Anterior cingulate cortex (tissue), 58 donors: ENCODE measurements at places on chromosomes 7 and 10.

GRCh38 chr10:110498982-110499795 lies 1.5 kb downstream of the DUSP5 start:
- DNase-seq, result no peak

GRCh38 chr7:91710881-91711280 lies 169.6 kb downstream of the MTERF1 start:
- no peak for DNase-seq

DNA sequence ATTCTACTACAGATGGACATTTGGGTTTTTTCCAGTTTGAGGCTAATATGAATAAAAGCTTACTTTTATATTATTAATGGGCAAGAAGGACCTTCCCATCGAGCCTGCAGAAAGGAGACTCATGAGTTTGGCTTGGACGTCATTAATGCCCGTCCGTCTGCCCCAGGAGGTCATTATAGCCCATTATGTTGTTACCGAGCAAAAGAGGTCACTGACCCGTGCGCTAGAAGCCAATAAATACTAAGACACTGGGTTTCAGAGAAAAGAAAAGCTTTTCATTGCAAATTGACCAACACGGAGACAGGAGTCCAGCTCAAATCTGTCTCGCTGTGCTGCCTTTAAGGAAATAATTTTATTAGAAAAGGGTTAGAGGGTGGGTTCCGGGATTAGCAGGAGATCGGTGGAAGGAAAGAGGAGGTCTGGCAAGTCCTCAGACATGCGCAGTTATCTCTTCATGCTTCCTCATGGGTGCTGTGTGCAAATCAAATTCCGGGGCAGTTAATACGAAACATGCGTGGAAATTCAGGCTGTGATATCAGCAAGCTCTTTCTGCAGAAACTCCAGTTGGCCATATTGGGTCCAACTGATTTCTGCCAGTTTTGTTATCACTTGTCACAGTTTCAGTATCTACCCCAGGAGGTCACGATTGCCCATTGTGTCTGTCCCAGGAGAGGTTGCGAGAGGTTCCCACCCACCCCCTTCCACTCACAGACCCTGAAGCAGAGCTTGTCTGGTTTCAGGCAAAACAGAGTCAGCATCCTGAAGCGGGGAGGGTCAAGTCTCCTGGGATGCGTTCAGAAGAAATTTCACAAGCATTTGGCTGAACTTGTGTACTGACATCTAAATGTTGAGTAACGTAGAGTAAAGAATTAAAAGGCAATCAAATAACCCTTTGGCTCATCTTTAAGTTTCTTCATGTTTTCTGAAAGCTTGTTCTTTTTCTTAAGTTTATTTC lies 1.1 kb upstream of the GALNTL5 start:
- DNase-seq, result no peak

DNA sequence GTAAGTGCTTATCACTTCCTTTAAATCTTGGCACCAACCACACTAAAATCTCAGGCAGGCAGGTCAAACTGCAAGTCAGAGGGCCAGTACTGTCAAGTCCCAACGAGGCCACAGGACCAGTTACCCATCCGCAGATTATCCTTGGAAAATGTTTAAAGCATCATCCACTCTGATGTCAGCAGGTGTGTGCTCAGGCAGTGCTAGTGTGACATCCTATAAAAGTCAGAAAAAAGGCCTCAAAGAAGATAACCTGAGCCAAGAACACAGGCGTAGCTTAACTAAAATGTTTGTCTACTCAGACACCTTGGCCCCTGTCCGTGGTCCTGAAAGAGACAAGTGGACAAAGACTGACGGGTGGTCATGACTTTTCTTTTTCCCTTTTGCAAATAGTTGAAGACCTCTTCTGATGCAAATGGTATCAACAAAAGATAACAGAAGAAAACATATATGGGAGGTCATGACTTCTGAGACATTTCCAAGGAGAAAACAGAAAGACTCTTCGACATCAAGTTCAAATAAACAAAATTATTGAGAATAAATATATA lies 309.3 kb downstream of the KCNMA1 start:
- no peak for DNase-seq

DNA sequence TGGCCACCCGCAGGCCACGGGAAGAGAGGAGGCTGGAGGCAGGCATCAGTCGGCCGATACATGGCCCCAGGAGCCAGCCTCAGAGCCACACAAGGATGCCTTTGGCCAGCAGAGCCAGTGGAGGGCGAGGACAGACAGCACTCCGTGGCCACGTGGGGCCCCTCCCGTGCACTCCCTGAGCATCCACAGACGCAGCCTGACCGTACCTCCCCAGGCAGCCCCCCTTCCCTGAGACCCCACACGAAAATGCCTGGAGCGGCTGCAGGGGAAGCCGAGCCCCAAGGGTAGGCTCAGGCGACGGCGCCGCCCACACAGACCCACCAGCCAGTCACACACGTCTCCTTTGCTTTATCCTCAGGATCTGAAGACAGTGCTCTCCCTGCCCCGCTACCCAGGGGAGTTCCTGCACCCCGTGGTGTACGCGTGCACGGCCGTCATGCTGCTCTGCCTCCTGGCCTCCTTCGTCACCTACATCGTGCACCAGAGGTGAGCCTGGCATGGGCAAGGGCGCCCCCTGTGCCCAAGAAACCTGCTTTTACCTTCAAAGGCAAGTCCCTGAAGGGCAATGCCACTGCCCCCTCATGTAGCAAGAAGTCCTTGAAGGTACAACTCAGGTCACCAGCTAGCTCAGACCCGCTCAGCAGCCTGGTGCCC lies 9.0 kb downstream of the ADGRA1 start:
- no peak for DNase-seq

- no peak for DNase-seq
These were observed 1.2 kb downstream of the CCM2 start for GRCh38 chr7:45001138-45001694.
